ENCODE measurements at places on chromosomes 4 and X.

DNA sequence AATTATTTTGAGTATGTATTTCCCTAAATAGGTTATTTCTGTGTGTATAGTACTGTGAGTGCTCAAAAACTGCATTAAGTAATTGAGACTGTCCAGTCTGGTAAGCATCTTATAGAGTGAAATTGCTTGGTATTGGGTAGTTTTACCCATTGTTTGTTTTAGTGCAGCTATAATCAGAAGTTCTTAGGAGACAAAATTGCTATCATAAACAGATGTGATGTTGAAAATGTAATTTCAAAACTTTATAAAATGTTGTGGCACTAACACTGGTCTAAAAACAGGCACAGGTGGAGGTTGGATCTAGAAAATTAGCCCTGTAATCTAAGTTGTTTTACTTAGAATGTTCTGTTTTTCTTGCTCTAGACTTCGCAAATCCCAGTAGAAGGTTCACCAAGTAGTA, 46.8 kb downstream of the RAPGEF2 start:
- no peak for DNase-seq

DNA sequence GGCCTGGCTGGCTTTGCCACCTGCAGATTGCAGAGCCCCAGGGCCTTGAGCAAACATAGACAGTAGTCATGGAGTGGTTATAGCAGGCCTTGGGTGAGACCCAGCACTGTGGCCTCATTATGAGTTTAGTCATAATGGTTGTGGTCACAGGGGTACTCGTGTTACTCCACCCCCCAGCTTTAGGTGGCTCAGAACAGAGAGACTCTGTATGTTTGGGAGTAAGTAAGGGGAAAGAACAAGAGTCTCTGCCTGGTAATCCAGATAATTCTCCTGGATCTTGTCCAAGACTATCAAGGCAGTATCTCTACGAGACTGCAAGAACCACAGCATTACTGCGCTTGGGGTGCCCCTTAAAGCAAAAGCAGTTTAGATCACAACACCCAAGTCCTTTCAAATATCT, 62.3 kb upstream of the SCRG1 start:
- DNase-seq = no peak

GRCh38 chrX:119618439-119618838, 12.2 kb upstream of the NKRF start:
- no peak for DNase-seq

GRCh38 chr4:163816494-163816893, 322.0 kb downstream of the TMA16 start:
- no peak for DNase-seq

DNA sequence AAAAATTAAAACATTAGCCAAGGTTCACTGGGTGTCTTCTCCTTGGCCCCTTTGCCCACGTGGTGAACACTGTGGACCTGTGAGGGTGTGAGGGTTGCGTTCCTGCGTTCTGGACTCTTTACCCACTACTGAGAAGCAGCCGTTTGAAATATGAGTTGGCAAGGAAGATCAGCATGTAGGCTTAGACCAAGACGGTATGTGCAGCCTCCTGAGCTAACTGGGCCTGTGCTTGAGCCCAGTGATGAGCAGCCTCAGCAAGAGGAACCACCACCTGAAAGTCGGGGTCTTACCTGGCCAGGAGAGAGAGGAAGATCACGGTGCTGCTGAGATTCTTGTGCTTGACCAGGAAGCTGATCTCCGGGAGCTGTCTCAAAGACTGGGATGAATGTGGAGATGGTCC, 19.5 kb downstream of the RGS12 start:
- no peak for DNase-seq
